ENCODE measurements at places on chromosomes 6 and 20. TPM values are rescaled to one million over a fixed set of nuclear protein-coding genes. Genes with fewer than 3 reads are reported as not detected.

DNA sequence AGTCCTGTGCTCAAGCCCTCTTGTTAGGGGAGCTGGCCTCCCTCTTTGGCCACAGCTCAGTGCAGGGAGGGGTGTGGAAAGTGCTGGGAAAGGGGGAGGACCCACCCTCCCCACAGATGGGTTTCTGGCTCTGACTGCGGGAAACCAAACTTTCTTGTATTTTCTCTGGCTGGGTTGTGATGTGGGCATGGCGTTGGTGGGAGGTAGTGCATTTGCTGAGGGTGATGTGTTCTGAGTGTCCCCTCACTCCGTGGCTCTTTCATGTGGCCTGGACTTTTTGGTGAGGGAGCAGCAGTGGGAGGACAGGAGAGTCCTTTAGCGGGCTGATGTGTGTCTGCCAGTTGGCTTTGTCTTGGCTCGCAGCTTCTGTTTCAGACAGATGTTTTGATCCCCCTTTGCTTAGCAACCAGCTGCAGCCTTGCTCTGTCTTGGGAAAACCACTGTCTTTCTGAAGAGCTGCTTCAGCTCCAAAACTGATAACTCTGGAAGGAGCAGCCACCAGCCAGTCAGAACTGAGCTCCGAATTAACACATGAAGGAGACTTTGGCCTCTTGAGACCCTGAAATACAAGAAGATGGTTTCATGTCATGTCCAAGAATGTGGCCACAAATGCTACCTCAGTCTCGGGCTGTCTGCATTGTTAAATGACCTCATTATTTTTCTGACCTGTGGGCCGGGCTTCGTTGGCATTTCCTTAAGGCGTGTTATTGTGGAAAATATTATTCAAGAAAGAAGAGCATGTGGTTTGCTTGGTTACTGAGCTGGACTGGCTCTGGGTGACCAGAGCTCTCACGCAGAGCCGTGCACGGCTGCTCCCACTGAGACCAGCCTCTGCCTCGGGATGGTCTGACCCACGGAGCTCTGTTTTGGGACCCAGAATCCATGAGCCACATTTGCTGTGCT lies 21.5 kb downstream of the SYNJ2 start:
- peaks cover 65% of the 10 kb centered on the region for H3K4me1 ChIP-seq
- peak overlapping the region; percentile 42 for H3K4me3 ChIP-seq
- H3K27me3 ChIP-seq = no peaks in the 10 kb centered on the region
- H3K27ac ChIP-seq = no peak overlapping the region

- no peak for DNase-seq
- no peaks in the 10 kb centered on the region for H3K36me3 ChIP-seq
- H3K4me3 ChIP-seq = no peak overlapping the region
- no peaks in the 10 kb centered on the region for H3K4me1 ChIP-seq
- no peak overlapping the region for H3K27ac ChIP-seq
These were observed 629.7 kb upstream of the IMPG1 start for GRCh38 chr6:76702187-76702586.

GRCh38 chr6:10401004-10401536 lies 13.8 kb downstream of the TFAP2A start:
- DNase-seq = no peak
- H3K4me1 ChIP-seq = peaks cover 12% of the 10 kb centered on the region
- H3K36me3 ChIP-seq = peaks cover 15% of the 10 kb centered on the region
- H3K4me3 ChIP-seq = no peak overlapping the region
- H3K27me3 ChIP-seq = peaks cover 82% of the 10 kb centered on the region

TRIM10 gene
- total RNA-seq = not detected

- no peak overlapping the region for H3K4me3 ChIP-seq
- peaks cover 10% of the 10 kb centered on the region for H3K27me3 ChIP-seq
- no peaks in the 10 kb centered on the region for H3K4me1 ChIP-seq
- DNase-seq = no peak
These were observed 21.7 kb upstream of the FAM217A start for GRCh38 chr6:4100655-4101054.

GRCh38 chr6:11362564-11362963 lies 130.1 kb upstream of the NEDD9 start:
- no peaks in the 10 kb centered on the region for H3K27me3 ChIP-seq
- H3K36me3 ChIP-seq = peaks cover 20% of the 10 kb centered on the region
- peak overlapping the region; percentile 26 for H3K27ac ChIP-seq
- DNase-seq = no peak
- H3K4me3 ChIP-seq = no peak overlapping the region
- H3K4me1 ChIP-seq = peaks cover 80% of the 10 kb centered on the region

GRCh38 chr6:95249661-95250060 lies 327.7 kb upstream of the MANEA start:
- H3K4me3 ChIP-seq = no peak overlapping the region
- no peaks in the 10 kb centered on the region for H3K4me1 ChIP-seq
- H3K27me3 ChIP-seq = no peaks in the 10 kb centered on the region
- H3K27ac ChIP-seq = no peak overlapping the region
- H3K36me3 ChIP-seq = no peaks in the 10 kb centered on the region

GRCh38 chr20:54276577-54277169 lies 68.8 kb downstream of the PFDN4 start:
- DNase-seq = no peak
- no peak overlapping the region for H3K4me3 ChIP-seq
- H3K27me3 ChIP-seq = peaks cover 6% of the 10 kb centered on the region
- H3K36me3 ChIP-seq = no peaks in the 10 kb centered on the region
- no peaks in the 10 kb centered on the region for H3K4me1 ChIP-seq

OXT gene
- total RNA-seq = 1.8 TPM

DNA sequence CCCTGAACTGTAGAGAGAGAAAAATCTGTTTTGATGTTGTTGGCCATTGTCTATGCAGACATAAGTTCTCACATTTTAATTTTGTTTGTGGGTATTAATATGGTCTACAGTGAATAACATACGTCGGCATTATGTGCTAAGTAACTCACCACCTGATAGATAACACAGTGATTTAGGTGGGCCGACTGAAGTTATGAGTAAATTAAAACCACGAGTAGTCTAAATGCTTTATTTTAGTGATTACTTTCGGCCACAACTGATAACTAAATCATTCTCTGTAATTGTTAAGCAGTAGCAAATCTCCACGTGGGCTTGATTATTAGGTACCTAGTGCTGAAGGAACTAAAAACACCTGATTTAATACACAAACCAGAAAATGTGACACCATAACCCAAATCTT lies 1.1 kb downstream of the DOP1A start:
- peak overlapping the region; percentile 87 for H3K27ac ChIP-seq
- H3K27me3 ChIP-seq = no peaks in the 10 kb centered on the region
- H3K4me3 ChIP-seq = peak overlapping the region; percentile 92
- DNase-seq = no peak
- H3K36me3 ChIP-seq = no peaks in the 10 kb centered on the region

FGD2 gene
- total RNA-seq = 1.4 TPM

HLA-DQA1 gene
- 3.7 TPM for total RNA-seq

DNA sequence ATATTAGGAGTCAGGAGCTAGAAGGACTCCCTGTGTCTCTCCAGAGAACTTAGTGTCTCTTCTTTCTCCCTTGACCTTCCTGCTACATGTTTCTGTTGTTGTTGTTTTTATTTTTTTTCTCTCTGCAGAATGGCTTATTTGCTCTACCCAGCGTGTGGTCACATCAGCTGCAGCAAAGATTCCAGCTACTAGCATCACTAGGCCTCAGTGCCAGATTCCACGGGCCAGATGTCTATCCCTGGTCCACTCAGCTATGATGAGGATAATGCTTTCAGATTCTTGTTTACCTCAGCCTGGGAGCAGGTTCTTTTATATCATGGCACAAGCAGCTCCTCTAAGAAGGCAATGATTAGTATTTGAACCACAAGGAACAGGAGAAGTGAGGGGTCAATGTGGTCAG lies 110.0 kb downstream of the PLCB1 start:
- H3K27ac ChIP-seq = no peak overlapping the region
- no peaks in the 10 kb centered on the region for H3K27me3 ChIP-seq
- no peak overlapping the region for H3K4me3 ChIP-seq
- H3K36me3 ChIP-seq = no peaks in the 10 kb centered on the region
- DNase-seq = no peak

GRCh38 chr6:95856876-95857364 lies 158.9 kb upstream of the FUT9 start:
- no peaks in the 10 kb centered on the region for H3K27me3 ChIP-seq
- H3K4me3 ChIP-seq = no peak overlapping the region
- H3K36me3 ChIP-seq = no peaks in the 10 kb centered on the region
- H3K4me1 ChIP-seq = no peaks in the 10 kb centered on the region
- no peak overlapping the region for H3K27ac ChIP-seq
- DNase-seq = no peak

RARS2 gene
- 20.7 TPM for total RNA-seq

DNA sequence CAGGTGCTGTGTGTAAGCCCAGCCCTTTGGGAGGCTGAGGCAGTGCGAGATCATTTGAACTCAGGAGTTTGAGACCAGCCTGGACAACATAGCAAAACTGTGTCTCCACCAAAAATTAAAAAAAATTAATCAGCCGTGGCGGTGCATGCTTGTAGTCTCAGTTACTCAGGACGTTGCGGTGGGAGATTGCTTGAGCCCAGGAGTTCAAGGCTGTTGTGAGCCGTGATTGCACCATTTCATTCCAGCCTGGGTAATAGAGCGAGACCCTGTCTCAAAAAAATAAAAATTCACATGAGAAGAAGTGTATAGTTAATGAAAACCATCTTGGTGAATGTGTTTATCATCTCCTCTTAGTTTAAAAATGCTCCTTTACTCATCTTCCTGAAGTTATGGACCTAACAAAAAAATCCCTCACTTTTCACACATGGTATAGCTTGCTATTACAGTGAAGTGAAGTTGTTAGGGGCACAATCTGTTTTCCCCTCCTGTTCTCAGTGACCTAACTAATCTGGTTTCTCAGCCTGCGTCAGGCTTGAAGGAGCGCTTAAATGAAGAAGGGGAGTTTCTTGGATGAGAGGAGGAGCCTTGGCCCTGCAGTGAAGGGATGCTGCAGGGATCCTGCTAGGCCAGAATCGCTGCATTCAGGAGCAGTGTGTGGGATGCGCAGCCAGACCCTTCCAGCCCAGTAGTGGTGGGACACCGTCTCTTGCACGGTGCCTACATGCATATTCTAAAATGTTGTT lies 45.3 kb downstream of the JARID2 start:
- no peak for DNase-seq
- no peaks in the 10 kb centered on the region for H3K27me3 ChIP-seq
- H3K36me3 ChIP-seq = peaks cover 11% of the 10 kb centered on the region
- H3K4me1 ChIP-seq = peaks cover 85% of the 10 kb centered on the region
- no peak overlapping the region for H3K4me3 ChIP-seq
- no peak overlapping the region for H3K27ac ChIP-seq

DNA sequence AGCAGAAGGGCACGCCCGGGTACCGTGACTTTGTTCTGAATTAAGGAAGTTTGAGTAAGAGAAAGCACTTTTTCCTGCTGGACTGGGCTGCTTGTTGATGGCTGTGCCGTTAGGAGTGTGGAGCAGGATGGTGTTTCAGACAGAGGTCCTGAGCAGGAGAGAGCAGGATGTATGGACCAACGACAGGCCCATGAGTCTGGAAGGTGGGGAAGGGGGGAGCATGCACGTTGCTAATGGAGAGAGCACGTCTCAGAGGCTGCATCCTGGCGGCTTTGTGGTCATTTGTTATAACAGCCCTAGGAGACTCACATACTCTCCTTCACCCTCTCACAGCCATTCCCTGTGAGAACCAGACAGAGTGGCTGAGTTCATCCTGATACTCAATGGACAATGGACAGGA lies 56.8 kb downstream of the PHACTR3 start:
- H3K27ac ChIP-seq = no peak overlapping the region
- no peak overlapping the region for H3K4me3 ChIP-seq
- peaks cover 18% of the 10 kb centered on the region for H3K36me3 ChIP-seq
- peaks cover 8% of the 10 kb centered on the region for H3K27me3 ChIP-seq
- DNase-seq = no peak
- H3K4me1 ChIP-seq = no peaks in the 10 kb centered on the region

- DNase-seq = peak; percentile 50
- peaks cover 14% of the 10 kb centered on the region for H3K36me3 ChIP-seq
- H3K4me3 ChIP-seq = no peak overlapping the region
- H3K27me3 ChIP-seq = no peaks in the 10 kb centered on the region
- peak overlapping the region; percentile 43 for H3K27ac ChIP-seq
- H3K4me1 ChIP-seq = peaks cover 38% of the 10 kb centered on the region
These were observed 5.1 kb downstream of the PABPC1L start for GRCh38 chr20:44914924-44915323.

WFDC12 gene
- total RNA-seq = not detected

DNA sequence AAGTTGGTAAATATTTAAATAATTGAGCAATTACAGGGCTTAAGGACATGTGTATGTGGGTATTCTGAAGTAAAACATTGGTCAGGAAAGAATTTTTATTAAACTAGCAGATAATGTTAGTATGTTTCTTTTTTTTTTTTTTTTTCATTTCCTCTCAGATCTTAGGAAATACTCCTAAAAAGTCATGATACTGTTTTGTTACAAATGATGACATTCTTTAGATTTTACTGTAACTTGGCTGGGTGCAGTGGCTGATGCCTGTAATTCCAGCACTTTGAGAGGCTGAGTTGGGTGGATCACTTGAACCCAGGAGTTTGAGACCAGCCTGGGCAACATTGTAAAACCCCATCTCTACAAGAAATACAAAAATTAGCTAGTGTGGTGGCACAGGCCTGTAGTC lies 41.5 kb downstream of the CDC40 start:
- H3K27me3 ChIP-seq = no peaks in the 10 kb centered on the region
- no peak for DNase-seq
- no peak overlapping the region for H3K4me3 ChIP-seq
- no peak overlapping the region for H3K27ac ChIP-seq
- no peaks in the 10 kb centered on the region for H3K4me1 ChIP-seq

DNA sequence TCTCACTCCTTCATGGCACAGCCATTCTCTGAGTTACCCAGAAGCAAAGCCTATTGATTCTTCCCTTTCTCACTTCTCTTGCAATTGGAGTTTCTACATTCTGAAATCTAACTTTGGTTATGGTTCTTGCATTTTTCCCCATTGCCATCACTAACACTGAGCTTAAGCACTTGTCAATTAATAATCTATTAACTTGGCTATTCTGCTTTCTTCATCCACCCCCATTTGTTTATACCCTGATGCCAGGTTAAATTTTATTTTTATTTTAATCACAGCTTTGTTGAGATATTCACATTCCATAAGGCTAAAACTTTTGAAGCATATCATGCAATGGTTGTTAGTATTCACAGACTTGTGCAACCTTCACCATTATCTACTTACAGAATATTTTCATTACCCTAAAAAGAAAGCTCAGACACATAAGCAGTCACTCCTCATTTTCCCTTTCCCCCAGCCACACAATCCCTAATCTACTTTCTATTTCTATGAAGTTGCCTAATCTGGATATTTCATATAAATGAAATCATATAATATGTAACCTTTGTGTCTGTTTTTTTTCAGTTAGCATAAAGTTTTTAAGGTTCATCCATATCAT lies 222.3 kb downstream of the UBE3D start:
- H3K4me3 ChIP-seq = no peak overlapping the region
- no peak for DNase-seq
- H3K27me3 ChIP-seq = no peaks in the 10 kb centered on the region
- no peaks in the 10 kb centered on the region for H3K4me1 ChIP-seq
- no peak overlapping the region for H3K27ac ChIP-seq
- H3K36me3 ChIP-seq = no peaks in the 10 kb centered on the region

DNA sequence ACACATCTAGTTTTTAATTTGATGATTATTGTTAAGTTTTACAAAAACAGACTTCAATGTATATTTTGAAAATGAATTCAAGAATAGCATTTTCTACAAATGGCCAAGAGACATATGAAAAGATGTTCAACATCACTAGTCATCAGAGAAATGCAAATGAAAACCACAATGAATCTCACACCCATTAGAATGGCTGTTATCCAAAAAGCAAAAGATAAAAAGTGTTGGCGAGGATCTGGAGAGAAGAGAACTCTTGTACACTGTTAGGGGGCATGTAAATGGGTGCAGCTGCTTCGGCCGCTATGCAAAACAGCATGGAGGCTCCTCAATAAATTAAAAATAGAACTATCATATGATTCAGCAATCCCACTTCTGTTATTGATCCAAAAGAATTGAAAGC lies 185.8 kb upstream of the CCN2 start:
- no peaks in the 10 kb centered on the region for H3K27me3 ChIP-seq
- DNase-seq = no peak
- no peak overlapping the region for H3K4me3 ChIP-seq
- H3K4me1 ChIP-seq = no peaks in the 10 kb centered on the region
- H3K36me3 ChIP-seq = no peaks in the 10 kb centered on the region
